ENCODE measurements at places on chromosomes 3 and 15.

- DNase-seq: no peak
Observed at GRCh38 chr3:127486321-127486944, 104.1 kb downstream of the TPRA1 start.

DNA sequence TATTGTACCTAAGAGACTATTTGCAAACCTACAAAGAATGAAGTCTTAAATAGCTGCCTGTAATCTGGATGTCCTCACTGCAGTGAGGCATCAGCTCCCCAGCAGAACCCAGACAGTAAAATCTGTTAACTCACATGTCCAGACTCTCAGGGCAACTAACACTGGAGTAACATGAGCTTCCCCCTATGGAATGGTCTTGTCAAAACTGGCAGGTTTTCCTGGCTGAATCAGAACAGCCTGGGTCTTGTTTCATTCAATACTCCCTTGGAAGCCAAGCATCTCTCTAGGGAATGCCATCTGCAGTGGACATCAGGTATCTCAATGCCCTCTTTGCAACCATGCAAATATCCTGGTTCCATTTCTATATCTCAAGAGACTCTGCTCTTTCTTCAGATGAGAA lies 24.4 kb downstream of the PTPN9 start:
- no peak for DNase-seq

DNA sequence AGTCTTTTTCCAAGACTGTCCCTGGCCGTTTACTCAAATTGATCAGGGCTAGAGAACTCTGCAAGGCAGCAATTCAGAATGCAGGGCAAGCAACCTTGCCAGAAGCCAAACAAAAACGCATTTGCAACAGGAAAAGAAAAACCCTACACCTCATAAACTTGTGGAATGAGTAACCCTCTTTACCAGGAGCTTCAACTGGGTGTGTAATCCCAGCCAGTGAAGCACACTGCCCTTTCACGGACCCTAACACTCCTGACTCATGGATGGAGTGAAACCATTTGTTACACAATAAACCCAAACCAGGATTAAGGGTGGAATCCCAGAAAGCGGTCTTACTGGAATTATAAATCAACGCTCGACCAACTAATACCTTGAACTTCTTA lies 14.8 kb upstream of the LDHAL6B start:
- DNase-seq: no peak

DNA sequence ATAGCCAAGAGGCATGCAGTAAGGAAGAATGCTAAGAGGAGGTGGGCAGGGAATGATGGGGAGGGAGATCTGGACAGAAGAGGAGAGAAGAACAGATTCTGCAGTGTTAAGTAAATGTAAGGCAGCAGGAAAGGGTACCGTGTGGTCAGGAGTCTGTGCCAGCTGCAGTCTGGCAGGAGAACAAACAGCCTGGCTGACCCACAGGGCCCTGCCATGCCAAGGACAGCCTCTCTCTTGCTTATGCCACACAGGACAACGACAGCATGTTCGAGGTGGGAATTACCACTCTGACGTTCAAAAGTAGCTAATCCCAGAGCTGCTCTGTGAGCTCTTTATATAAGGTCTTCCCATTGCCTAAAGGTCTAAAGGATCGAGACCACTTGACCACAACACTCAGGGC lies 31.3 kb downstream of the DAPK2 start:
- no peak for DNase-seq

DNA sequence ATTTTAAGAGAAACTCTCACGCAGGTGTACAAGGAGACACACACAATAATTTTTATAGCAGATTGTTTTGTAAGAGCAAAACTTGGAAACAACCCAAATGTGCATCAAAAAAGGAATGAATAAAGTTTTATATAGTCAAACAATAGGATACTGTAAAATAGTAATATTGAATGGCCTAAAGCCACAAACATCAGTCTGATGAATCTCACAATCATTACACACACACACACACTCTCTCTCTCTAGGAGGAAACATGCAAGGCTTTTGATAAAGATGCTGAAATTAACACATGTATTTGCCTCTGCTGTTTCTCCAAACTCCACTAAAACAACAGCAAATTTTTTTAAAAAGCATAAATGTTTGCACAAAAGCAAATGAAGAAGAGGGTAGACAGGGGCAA lies 37.3 kb downstream of the ADIPOQ start:
- no peak for DNase-seq

- no peak for DNase-seq
Observed at GRCh38 chr3:133821767-133822638, 16.4 kb downstream of the SRPRB start.

- DNase-seq: no peak
Observed at GRCh38 chr3:146701246-146701645, 96.1 kb upstream of the PLSCR5 start.

GRCh38 chr15:36814708-36815107 lies 235.3 kb downstream of the CDIN1 start:
- no peak for DNase-seq

DNA sequence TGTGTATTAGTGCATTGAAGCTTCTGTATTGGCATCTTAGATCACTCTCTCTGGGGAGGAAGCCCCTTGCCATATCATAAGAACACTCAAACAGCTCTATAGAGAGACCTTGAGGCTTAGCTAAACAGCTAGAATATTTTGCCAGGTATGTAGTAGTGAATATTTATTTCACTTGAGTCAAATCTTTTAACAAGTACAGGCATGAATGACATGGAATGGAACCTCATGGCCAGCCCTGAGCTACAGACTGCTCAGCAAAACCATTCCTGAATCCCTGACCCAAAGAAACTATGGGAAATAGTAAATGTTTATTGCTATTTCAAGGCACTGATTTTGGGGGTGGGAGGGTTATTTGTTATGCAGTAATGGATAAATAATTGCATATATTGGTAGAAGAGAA lies 604.8 kb downstream of the MECOM start:
- DNase-seq: no peak

DNA sequence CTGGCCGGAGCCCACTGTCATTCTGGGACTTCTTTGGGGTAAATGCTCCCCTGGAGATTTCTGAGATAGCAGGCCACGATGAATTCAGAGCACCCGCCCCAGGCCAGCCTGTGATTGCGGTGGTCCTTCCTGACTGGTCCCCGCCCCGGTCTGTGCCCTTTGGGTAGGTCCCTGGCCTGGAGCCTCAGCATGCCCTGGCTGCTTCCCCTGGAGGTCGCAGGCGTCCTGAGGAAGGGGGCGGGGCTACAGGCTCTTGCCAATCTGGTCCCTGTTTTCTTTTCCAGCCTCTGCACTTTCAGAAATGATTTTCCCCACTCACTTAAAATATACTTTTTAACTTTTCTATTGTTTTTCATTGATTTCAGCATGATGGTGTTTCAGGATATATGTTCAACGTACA lies 250.2 kb upstream of the ATP10A start:
- DNase-seq: no peak

GRCh38 chr3:128100161-128100560 lies 23.5 kb downstream of the RUVBL1 start:
- no peak for DNase-seq

GRCh38 chr3:194300382-194300758 lies 50.8 kb downstream of the CPN2 start:
- DNase-seq: no peak

- no peak for DNase-seq
Observed at GRCh38 chr15:91965501-91966193, 112.1 kb downstream of the SLCO3A1 start.

DNA sequence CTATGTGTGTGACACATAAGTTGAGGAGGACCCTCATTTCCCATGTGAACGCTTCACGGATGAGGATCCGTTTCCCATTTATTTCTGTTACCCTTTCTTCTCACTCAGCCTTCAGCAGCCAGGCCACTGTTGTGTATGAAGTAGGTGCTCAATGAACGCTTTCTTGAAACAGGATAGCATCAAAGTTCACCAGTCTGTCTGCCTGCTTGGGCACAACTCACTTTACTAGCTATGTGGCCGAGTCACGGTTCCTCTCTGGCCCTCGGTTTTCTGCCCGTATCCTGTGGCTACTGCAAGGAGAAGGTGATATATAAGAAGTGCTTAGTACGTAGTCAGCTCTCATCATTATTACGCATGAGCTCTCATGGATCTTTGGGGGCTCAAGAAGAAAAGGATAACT lies 22.4 kb downstream of the ACSBG1 start:
- no peak for DNase-seq

GRCh38 chr3:186339180-186339918 lies 22.7 kb downstream of the DGKG start:
- DNase-seq: no peak

- no peak for DNase-seq
Observed at GRCh38 chr3:126926684-126927400, 56.1 kb upstream of the PLXNA1 start.

GRCh38 chr3:123480428-123480827 lies 31.5 kb upstream of the ADCY5 start:
- DNase-seq: no peak

GRCh38 chr3:188338086-188338485 lies 184.1 kb downstream of the LPP start:
- no peak for DNase-seq

DNA sequence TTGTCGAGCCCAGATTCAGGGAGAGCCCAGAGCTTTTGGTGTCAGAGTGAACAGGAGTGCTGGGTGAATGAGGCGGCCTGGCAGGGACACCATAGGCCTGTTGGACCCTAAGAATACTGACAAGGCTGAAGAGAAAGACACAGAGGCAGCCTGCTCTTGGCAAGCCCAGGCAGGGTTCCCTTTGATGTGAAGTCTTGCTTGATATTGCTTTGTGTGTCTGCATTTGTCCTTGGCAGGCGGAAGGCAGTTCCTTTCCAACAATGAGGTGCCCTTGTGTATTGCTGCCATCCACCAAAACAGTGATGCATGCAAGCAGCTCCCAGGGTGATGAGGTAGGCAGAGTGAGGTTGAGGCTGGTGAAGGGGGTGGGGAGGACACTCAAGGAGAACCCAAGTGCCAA lies 152.7 kb upstream of the TSC22D2 start:
- no peak for DNase-seq

GRCh38 chr3:11711876-11712275 lies 68.2 kb upstream of the VGLL4 start:
- DNase-seq: no peak

- no peak for DNase-seq
Observed at GRCh38 chr15:25766417-25766816, 96.7 kb downstream of the ATP10A start.

- DNase-seq: no peak
Observed at GRCh38 chr3:195551381-195551978, 8.4 kb upstream of the PPP1R2 start.

- no peak for DNase-seq
Observed at GRCh38 chr3:50286322-50287227, 5.7 kb downstream of the IFRD2 start.

- DNase-seq: no peak
Observed at GRCh38 chr3:127068111-127068810, 85.3 kb downstream of the PLXNA1 start.

DNA sequence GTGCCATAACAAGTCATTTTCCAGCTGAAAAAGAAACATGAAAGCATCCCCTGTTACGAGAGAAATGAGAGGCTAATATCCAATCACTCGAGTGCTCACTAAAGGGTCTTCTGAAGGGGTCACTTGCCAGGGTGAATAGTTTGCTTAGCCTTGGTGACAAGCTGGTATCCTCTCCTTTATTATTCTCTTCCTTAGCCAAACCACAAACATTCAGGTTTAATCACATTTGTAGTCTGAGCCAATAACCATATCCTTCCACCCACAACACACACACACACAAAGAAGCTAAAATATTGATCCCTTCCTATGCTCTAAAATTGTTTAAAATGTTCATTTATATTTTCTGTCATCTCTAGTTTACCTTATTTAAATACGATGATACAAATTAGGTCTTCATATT lies 240.5 kb upstream of the TMCO5A start:
- no peak for DNase-seq

DNA sequence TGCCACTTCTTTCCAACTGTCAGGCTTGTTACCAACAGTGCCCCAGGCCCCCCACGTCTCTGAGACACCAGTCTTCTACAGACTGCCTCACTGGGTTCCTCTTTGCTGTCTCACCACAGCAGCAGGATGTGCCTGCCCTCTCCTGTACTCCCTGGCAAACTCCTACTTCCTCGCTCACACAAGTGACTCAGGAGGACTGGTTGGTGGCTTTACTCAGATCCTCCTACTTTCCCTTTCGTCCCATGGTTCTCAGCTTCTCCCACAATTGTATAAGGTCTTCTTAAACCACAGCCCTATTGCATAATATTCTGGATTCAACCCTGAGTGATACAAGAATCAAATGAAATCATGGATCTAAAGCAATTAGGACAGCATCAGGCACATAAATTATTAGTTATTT lies 246.6 kb upstream of the PROK2 start:
- no peak for DNase-seq

- DNase-seq: no peak
Observed at GRCh38 chr15:66706225-66706732, 4.2 kb downstream of the SMAD6 start.

GRCh38 chr15:63483521-63484371 lies 20.6 kb upstream of the USP3 start:
- DNase-seq: no peak

DNA sequence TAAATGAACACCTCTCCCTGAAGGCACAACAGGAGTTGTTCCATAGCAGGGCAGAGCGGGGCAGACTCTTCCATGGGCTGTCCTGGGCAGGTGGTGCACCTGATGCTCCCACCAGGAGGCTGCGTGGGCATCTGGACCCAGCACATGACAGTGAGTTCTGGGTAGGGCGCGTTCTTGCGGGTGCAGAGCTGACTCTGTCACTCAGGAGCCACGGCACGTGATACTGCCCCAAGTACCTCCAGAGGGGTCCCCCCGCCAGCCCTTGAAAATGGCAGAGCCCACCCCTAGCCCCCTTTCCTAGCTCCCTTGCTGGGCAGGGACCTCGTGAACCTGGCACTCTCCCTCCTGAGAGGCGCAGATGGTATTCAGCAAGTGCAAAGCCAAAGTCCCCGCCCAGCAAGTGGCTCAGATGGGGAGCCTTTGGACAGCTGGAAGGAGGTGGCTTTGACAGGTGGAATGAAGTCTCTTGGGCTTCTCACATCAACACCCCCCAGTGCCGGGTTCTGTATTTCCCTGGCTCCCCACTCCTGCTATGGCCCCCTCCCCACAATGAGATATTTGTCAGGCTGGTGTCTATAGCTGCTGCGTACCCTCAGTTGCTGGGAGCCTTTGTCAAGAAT lies 172.1 kb downstream of the TBC1D2B start:
- DNase-seq: no peak

DNA sequence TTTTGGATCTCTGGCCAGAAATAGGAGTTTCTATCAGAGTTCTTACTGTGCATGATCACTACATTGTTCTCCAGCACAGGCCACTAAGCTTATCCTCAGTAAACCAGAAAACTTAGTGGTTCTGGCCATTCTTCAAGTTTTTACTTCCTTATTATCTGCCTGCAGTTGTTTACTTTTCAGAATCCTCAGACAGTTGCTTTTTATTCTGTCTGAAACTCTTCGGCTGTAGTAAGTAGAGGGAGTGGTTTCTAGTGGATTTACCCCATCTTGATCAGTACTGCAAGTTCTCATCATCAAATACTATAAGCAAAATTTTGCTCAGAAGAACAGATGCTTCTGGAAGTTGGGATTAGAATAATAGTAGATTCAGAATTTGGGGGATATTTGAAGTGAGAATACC lies 193.0 kb upstream of the RARB start:
- no peak for DNase-seq

Measured in stimulated activated CD4-positive, alpha-beta T cell treated with anti-CD3 and anti-CD28 coated beads, Interleukin-12 subunit alpha, Interleukin-12 subunit beta, amount 100 ng/mL, for 4 hours (primary cell).